Left renal cortex interstitium (tissue), 4 donors: ENCODE measurements at places on chromosomes 4 and X. TPM values are rescaled to one million over a fixed set of nuclear protein-coding genes. Genes with fewer than 3 reads are reported as not detected.

DNA sequence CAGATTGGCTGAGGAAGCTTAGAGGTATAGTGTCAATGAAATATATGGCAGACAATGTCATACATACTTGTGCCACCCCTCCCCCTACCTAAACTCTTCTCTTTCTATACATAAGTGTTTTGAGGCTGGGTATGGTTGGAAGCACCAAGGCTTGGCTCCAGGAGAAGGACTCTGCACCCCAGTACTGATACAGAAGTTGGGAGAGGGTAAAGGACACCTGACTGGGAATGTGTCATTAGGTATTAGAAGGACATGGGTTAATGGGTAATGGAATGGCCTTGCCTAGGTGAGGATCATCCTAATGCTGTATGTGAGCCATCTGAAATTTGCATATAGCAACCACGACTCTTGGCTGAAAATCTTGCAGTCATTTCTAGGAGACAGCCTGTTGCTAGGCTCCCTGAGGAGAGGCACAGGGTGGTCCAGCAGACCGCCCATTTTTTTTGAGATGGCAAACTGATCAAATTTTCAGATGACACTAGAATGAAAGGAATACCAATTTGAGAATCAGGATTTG is 26.8 kb upstream of the AP1S2 start:
- no peak for DNase-seq

DNA sequence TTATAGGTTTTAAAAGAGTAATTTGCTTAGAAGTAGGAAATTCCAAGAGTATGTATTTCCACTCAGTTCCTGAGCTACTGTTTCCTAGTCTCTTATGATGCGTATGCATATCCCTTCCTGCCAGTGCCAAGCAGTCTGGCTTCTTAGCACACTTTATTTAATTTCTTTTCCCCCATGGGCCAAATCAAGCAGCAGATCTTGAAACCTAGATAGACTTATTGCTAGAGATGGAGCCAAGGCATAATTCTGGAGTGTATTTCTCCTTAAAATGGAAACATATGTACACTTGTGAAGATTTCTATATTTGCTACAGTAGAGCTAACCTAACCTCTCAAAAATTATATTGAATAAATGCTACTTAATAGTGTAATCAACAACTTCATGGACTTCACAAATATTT is 2337.6 kb downstream of the PCDH7 start:
- no peak for DNase-seq

DNA sequence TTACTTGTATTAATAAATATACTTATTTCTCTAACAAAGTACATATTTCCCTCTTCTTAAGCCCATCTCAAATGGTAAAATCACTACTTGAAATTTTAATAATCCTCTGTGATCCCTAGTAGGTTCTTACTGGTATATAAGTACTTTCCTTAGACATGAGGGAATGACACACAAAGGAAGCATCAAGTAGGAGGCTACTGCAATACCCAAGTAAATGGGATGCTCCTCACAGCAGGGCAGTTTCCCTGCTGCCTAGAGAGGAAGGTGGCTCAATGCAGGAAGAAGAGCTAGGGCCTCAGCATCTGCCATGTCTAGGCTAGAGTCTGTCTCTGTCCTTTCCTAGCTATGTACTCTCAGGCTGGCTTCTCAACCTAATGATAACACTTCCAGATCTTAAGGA is 122.1 kb upstream of the DIPK2B start:
- DNase-seq: no peak

- DNase-seq: no peak
Observed at GRCh38 chrX:110006821-110007375, 4.0 kb downstream of the TMEM164 start.

- DNase-seq: no peak
Observed at GRCh38 chr4:153573881-153574802, 108.0 kb downstream of the TMEM131L start.

GRCh38 chr4:56879996-56880395 is 27.7 kb upstream of the REST start:
- DNase-seq: no peak

DNA sequence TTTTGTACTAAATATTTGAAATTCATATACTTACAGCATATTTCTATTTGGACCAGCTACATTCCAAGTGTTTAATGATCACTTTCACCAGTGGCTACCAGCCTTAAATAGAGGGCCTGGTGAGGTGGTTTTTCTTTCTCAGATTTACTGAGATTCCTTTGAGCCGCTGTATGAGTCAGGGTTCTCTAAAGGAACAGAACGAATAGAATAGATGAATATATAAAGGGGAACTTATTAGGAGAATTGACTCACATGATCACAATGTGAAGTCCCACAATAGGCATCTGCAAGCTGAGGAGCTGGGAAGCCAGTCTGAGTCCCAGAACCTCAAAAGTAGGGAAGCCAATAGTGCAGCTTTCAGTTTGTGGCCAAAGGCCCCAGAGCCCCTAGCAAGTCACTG is 146.2 kb upstream of the TLL1 start:
- DNase-seq: no peak

DNA sequence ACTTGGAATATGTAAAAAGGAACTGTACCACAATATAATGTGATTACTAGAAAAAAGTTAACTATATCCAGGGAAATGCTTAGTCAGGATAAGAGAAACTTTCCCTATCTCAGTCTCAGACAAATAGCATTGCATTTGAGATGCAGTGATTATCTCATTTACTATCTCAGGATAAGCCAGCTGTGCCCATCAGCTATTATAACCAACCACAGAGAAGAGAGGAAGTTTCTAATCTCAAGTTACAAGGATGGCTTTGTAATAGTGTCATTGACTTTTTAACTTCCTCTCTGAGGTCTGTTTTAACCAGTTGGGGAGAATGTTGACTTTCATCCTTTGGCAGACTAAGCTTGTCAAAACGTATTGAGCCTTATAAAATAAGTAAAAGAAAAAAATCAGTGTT is 56.5 kb downstream of the SNX25 start:
- DNase-seq: no peak

DNA sequence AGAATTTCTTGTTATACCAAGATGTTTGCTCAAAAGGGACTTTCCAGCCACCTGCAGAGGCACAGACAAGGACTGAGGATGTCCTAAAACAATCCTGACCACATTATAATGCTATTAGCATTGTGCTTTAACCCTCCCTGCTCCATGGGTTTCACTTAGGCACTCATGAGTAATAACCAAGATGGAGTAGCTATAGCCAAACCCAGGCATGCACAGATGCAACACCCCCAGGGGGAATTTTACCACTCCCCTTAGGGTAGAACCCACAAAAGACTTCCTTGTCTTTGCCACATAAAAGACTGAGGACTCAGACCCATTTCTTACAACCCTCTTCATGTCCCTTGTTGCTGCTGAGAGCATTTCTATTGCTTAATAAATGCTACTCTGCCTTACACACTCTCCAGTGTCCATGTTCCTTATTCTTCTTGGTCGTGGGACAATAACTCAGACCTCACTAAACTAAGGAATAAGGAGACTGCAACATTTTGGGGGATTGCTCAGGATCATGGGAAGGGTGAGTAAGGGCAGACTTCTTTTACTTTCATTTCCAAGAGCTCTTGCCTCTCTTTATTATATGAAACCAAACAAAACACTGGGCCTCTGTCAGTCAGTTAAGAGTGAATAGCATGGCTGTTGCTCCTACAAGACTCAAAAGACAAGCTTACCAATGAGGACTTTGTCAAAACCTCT is 103.5 kb downstream of the TECRL start:
- DNase-seq: no peak

DNA sequence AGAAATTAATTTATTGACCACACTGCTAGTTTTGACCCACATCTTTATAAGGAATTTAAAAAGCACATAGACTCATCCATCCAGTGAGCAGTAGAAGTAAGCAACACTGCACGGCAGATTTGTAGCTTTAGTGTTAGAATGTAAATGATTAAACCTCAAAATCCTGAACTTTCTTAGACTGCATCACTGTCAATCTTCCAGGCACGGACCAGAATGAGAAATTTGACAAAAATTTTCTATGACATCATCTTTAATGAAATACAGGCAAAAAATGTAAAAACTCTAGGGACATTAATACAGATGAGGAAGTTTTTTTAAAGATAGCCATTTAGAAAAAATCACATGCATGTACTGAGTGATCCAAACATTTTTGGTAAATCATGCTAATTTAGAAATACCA is 29.2 kb downstream of the NLGN4X start:
- no peak for DNase-seq

DNA sequence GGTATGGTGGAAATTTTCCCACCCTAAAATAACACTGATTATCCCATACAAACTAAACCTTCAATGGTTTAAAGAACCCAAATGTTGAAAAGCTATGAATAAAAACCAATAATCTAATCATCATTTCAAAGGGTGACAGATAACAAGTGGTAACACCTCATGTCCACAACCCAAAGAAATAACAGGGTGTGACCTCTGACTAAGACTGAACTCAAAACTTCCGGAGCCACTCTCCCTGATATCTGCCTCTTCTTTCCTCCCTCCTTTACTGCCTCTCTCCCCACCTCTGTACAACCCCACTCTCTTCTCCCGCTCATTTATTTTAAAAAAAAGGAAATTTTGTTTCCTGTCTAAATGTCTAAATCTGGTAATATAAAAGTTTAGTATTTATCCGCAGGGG is 11.5 kb downstream of the FBXW7 start:
- no peak for DNase-seq

DNA sequence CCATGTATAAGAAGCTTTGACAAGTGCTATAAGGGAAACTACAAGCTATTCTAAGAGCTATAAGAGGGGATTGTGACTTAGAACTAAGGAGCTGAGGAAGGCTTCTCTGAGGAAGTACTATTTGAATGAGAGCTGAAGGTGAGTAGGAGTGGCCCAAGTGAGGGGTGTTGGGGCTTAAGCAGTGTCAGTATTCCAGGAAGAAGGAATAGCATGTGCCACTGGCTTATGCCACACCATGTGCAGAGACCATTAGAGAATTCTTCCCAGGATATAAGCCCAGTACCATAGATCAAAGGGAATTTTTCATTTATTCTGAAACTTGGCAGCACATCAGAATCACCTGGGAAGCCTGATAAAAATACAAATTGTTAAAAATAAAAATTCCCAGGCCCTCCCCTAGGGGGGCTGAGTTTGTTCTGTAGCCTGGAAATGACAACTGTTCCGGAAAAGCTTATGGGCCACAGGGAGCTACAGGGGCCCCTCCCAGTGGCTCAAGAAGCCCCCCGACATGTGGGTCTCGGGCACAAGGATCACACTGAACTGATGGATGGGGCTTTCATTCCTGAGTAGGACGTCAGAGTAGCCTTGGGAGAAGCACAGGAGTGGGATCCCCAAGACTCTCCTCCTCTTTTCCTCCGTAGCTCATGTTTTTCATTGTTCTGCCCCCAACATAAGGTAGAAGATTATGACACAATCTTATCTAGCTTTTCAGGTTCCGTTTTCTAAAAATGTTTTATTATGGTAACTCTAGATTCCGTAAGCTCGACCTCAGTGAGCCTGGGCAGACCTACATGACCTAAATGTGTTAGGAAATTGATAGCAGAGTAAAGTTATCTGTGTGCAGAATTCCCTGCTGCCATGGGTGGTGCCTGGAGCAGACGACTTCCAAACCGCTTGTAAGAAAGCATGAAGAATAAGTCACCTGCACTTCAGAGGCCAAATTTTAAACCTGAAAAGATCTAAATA is 119.3 kb downstream of the AFF1 start:
- no peak for DNase-seq

GRCh38 chr4:71445811-71446210 is 107.0 kb downstream of the SLC4A4 start:
- DNase-seq: no peak

DNA sequence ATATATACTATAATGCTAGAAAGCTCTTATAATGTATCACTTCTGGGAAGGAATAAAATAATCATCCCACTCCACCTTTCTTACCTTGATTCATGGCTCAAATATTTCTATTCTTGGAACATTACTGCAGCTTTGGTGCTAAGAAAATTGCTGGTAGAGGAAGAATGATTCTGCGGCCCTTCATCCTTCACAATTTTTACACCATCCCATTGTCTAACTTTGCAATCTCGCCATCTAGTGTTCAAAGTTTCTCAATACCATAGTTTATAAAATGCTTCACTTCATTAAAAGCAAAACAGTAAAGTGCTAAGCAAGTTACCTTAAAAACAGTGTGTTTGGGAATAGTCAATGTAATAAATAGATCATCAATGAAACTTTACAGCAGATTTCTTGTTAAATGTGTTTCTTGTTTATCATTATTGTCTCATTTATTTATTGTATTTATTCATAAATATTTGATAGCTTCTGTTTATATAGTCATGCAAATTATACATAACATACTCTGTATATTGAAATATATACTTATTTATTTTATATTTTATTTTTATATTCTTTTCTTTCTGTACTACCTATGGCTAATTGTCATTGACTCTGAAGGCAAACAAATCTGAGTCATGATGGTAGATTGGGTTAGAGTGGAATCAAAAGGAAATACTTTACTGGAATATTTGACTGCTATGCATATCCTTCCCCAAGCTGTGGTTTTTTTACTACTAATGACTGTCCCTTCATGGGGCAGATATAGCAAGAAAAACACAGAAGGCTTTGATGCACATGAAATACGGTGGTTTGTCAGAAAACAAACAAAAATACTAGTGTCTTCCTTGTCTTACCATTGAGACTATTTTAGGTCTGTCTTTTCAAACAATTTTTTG is 390.7 kb downstream of the MAPK10 start:
- DNase-seq: no peak

GRCh38 chrX:21911481-21911880 is 29.0 kb upstream of the SMS start:
- no peak for DNase-seq

- DNase-seq: no peak
Observed at GRCh38 chrX:15566244-15566643, 34.5 kb downstream of the ACE2 start.

DNA sequence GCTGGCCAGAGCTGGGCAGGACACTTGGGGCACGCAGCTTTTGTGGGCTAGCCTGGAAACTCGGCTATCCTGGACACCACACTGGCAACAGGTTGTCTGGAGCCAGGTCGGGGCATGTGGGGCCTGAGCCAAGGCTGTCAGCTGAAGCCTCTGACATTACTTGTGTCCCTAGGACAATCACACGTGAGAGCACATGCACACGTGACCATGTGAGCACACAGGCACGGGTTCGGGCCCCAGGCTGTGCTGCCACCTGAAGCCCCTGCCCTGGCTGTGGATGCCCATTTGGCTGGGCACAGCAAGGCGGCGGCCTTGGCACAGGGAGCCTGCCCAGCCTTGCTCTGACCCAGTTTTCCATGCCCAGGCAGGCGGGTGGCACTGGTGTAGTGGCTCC is 8.7 kb upstream of the FGFR3 start:
- DNase-seq: no peak

RAB40A gene
- 4.8 TPM for polyA plus RNA-seq

LINC00632 gene
- polyA plus RNA-seq: 3.1 TPM

CTAG1A gene
- polyA plus RNA-seq: not detected

DSPP gene
- polyA plus RNA-seq: 0.06 TPM

MTM1 gene
- polyA plus RNA-seq: 13.3 TPM

PRKG2 gene
- polyA plus RNA-seq: 1.6 TPM

BEX1 gene
- 66.6 TPM for polyA plus RNA-seq

CXCL10 gene
- 5.1 TPM for polyA plus RNA-seq

NALF2 gene
- polyA plus RNA-seq: 0.51 TPM

ATP10D gene
- 41.1 TPM for polyA plus RNA-seq

ITIH6 gene
- polyA plus RNA-seq: 0.03 TPM
